Right renal pelvis (tissue), 4 donors: ENCODE measurements at places on chromosomes 11 and 22.

GRCh38 chr11:134592391-134592990 is 180.4 kb upstream of the B3GAT1 start:
- no peak for DNase-seq

- no peak for DNase-seq
Observed at GRCh38 chr11:40314327-40314726, 1145.1 kb downstream of the LRRC4C start.

GRCh38 chr22:26404851-26405421 is 24.1 kb upstream of the ASPHD2 start:
- no peak for DNase-seq

DNA sequence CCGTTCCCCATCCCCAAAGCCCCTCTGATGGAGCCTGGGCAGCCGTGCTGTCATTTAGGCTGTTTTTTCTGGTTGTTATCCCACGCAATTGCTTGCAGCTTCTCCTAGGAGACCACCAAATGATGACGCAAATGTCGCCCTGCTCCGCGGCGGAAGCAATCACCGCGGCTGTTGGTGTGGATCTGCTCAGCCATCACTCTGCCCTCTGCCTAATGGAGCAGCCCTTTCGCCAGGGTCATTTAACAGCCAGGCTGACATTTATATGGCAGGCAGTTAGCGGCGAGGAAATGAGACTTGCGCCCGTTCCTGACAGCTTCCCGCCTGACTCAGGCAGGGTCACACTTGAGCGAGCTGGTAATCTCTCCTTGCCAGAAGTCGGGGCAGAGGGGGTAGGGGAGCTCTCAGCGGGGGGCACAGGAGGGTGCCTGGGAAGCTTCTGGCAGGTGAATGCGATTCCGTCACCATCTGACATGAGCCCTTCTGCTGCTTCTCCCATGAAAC is 97.9 kb upstream of the RTL6 start:
- peak; percentile 67 for DNase-seq

DNA sequence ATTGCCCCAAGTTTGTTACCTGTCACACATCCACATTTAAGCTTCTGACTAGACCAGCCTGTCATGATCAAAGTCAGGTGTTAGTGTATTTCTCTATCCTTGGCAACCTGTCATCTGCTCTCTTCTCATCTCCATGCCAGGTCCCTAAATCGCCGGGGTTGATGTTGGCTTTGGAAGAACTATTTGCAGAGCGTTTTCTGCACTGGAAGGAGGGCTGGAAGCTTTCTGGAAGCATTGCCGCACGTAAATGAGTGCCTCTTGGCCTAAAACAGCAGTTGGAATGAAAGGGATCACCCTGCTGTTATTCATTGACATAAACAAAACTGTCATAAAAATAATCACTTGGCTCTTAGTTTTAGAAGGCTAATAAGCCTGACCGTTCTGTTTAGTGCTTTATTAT is 1.4 kb downstream of the TTC12 start:
- no peak for DNase-seq

- no peak for DNase-seq
Observed at GRCh38 chr11:66981976-66982578, 7.0 kb downstream of the C11orf86 start.

DNA sequence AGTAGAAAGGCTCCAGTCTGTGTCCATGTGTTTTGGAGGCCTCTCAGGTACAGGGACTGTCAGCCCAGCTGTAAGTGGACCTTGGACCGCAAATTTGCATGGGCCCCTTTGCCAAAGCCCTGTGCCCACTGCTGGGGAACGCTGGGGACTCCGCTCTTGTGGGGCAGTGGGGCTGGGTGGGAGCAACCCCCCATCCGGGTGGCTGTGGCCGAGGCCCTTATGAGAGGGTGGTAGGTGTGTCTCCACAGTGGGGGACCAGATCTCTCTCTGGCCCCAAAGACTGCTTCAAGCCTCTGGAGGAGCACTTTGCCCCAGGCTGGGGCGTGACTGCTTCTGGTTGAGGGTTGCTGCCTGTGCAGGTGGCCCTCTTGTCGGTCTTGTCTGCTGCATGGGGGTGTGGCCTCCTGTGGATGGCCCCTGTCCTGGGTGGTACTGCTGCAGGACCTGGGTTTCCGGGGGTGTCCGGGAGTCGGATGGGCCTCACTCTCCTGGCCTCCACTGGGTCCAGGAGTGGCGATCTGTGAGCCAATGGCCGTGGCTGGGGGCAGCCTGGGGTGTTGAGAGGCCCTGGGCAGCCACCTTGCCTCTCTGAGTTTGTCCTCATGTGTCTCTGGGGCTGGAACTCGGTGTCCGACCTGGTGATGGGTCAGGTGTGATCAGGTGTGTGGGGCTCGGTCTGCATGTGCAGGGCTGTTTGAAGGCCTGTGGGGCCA is 15.9 kb downstream of the KCNQ1 start:
- no peak for DNase-seq

DNA sequence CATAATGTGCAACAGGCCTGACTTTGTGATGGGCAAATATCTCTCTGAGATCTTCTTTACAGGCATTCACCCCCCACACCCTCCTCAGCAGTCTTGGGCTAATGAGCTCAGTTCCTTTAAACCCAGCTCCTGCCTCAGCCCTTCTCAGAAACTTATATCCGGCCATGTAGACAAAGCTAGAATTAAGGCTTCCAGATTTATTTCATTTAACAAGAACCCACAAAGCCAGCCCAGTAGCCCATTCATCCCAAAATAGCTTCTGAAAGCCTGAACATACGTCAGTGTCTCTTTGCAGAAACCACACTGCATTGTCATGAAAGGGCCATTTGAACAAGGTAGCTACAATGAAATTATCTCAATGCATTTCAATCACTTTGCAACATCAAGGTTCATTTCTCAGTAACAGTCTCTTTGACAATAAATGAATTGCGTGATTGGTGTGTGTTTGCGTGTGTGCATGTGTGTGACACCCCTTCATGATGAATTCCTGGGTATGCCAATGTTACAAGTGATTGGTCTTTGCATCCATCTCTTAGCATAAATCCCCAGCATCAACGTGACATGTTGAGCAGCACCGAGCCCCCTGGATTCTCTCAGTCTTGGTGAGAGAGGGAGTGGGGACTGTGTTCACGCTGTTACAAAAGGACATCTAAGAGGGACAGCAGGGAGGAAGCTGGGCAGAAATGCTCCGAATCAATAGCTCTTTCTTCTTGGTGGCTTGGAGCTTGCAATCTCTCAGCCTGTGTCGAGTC is 299.6 kb downstream of the KIRREL3 start:
- no peak for DNase-seq

DNA sequence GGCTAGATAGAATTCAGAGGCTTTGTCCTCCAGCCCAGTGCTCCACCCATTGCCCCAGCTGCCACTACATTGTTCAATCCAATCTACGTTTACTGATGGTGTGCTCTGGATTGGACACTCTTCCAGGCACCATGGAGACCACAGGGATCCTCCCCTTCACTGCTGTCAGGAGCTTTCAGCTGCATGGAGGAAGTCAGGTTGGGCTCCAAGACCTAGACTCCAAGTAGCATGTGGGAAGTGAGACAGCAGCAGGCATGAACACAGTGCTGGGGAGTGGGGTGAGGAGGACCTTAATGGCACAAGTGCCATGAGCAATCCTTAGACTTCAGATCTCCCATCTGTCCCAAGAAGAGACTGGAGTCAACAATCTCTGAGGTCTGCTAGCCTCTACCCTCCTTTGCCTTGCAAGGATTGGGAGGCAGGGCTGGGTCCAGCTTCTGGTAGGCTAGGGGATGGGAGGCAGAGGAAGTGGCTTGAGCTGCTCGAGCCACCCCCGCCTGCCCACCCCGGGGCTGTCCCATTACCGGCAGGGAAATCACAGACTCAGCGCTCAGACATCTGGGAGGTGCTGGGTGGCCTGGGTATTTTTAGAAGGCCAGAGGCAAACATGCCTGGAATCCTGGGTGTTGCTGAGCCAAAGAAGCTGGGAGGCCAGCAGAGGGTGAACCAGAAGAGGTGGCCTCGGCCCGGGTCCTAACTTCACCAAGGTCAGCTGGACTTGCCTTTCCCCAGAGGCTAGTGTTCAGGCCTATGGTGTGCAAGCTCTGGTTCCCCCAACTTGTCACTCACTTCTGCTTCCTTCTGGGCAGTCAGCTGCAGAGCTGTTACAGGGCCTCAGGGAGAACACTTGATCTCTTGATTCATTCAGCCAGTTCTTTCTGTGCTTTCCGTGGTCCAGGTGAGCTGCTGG is 15.2 kb upstream of the FCHSD2 start:
- DNase-seq: no peak

DNA sequence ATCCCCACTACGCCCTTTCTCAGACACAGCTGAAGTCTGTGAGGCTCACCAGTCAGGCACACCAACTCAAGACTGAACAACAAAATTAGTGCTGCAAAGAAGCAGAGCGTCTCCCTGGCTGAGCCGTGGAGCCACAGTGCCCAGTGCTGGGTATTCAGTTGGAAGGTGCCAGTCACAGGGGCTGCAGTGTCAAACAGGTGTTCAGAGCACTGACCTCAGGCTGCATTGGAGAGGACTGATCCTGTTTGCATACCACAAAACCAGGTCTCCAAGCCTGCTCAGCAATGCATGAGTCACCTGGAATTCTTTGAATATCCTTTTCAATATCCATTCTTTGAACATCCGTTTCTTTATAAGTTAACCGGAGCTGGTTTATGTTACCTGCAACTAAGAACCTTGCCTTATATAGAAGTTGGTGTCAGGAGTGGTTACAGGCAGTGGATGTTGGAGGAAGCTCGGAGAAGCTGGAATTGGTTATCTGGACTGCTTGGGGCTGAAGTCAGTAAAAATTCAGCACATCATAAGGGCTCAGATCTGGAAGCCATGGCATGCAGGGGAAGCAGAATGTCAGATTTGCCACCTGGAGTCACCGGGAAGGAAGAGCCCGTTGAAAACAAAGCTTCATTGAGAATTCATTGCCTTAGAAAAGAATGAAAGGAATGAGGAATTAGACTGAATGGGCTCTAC is 30.3 kb downstream of the PDGFB start:
- DNase-seq: no peak

- no peak for DNase-seq
Observed at GRCh38 chr22:41478891-41479521, 10.1 kb downstream of the ACO2 start.

DNA sequence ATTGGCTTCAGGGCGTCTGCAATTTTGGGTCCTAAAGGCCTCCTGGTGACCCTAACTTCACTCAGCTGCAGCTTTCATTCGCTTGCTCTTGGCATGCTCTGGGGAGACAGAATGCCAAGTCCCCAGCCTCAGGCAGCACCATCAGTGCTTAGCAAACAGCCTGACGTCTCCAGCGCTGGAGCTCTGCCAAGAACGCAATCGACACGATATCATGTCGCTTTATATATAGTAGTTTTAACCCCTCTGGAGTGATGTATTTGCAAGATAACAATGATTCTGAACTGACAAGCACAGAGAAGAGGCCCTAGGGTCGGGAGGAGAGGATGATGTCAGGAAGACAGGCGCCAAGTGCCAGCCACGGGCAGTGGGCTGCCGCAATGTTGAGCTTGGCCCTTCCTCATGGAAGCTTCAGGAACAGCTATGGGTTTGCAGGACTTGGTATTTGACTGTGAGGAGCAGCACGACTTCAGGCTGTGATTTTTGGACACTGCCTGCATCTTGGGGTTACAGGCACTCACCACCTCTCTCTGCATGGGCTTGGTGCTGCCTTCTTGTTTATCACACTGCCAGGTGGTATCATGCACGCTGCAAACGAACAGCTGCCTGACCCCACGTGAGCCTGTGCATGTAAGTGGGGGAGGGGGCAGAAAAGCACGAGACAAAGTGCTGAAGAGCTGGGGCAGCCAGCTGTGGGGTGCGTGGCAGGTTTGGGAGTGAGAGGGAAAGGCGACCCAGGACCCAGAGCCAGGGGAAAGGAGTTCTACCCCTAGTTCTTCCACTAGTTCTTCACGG is 26.1 kb downstream of the B3GAT1 start:
- DNase-seq: no peak
